ENCODE measurements at places on chromosomes 6 and 20. TPM values are rescaled to one million over a fixed set of nuclear protein-coding genes. Genes with fewer than 3 reads are reported as not detected.

Gene SLPI
- total RNA-seq, result 14.6 TPM

Gene CFAP206
- total RNA-seq, result 0.69 TPM

Gene SPATS1
- total RNA-seq, result not detected

Gene PDE7B
- total RNA-seq, result 2.2 TPM

Gene NRSN1
- not detected for total RNA-seq

Gene PLAGL1
- total RNA-seq, result 9.6 TPM

Gene PPP1R16B
- 0.14 TPM for total RNA-seq

Gene ANKEF1
- total RNA-seq, result 7.8 TPM

Gene BPI
- total RNA-seq, result not detected

Gene DTNBP1
- total RNA-seq, result 13.3 TPM

Gene PKHD1
- total RNA-seq, result not detected

Gene RBL1
- total RNA-seq, result 12.2 TPM

Gene TPBG
- 42.7 TPM for total RNA-seq

Gene PHACTR1
- total RNA-seq, result not detected

Gene PTCRA
- total RNA-seq, result not detected

Gene MLN
- not detected for total RNA-seq

Gene OOEP
- total RNA-seq, result not detected
